GM18507 (cell line): ENCODE measurements at places on chromosomes 2 and 18.

DNA sequence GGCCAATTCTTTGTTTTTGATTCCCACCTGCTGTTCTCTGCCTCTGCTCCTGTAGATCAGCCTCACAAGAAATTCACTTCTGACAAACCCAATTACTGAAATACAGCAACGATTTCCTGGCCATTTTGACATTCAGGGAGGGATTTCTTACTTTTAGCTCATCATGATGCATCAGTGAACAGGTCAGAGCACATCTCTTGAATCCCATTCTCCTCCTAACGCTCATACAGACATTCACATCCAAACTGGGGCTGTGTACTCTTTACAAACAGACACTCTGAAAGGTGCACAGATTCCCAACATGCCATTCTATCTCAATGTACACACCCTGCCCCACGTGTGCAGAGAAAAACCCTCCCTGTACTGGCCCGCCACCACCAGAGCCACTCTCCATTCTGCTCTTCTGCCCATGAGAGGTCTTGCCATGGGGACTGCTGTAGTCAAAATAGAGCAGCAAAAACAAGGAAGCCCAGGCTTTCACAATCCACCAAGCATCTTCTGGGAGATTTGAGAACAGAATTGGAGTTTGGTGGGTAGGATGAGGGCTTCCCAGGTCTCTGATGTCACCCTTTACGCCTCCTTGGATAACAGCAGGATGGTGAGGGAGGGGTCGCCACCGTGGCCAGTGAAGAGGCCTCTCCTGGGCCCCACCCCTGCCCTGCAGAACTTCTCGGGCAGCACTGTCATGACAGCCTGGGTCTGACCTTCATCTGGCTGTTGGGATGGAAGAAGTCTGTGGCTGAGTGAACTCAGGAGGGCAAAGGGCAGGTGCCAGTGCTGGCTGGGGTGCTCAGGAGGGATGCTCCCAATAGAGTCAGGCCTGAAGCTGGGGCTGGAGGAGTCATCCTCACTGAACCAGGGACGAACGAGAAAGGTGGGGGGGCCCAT is 41.9 kb upstream of the ZFP36L2 start:
- no peak for DNase-seq

- no peak for DNase-seq
Observed at GRCh38 chr2:219426534-219427136, 8.0 kb upstream of the SPEG start.

GRCh38 chr2:66279024-66279423 is 155.9 kb upstream of the MEIS1 start:
- no peak for DNase-seq

DNA sequence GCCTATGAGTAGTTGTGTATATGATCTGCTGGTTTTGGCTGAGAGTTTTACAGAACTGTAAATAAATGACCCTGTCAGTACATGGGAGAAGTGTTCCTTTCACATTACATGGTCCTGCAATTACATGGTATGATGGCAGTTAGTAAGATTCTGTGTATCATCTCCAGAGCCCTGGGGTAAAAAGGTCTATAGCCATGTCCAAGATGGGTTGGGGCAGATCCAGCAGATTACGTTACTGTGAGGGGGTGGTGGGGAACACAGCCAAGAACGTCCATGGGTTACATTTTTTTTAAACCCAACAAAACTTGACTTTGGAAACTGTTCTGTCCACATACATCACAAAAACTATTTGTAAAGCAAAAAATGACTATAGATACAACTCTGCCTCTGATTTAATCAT is 64.2 kb upstream of the LMAN1 start:
- DNase-seq, result no peak

GRCh38 chr2:161166538-161167409 is 6.5 kb downstream of the TANK start:
- peak; percentile 54 for DNase-seq

GRCh38 chr2:101546376-101547058 is 71.6 kb upstream of the RFX8 start:
- no peak for DNase-seq

- no peak for DNase-seq
Observed at GRCh38 chr18:11398625-11399024, 210.8 kb upstream of the SLC35G4 start.

GRCh38 chr18:37564711-37565100 is 892 bp downstream of the CELF4 start:
- no peak for DNase-seq

DNA sequence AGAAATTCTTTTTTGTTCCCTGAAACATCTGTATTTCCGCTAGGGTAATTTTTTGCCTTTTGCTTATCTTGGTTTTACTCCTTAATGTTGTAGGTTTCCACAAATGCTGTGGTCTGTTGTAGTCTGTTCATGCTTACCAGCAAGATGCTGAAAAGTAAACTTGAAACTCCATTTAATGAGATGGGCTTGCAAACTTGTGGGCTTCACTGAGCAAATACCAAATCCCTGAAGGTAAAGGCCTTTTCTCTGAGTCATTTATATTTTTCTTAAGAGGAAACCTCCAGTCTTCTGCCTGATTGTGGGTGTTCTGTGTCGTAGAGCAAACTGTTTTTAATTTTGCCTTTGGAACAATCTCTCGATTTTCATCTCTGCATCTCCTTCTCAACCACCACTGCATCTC is 9.3 kb downstream of the SP140 start:
- DNase-seq, result no peak

DNA sequence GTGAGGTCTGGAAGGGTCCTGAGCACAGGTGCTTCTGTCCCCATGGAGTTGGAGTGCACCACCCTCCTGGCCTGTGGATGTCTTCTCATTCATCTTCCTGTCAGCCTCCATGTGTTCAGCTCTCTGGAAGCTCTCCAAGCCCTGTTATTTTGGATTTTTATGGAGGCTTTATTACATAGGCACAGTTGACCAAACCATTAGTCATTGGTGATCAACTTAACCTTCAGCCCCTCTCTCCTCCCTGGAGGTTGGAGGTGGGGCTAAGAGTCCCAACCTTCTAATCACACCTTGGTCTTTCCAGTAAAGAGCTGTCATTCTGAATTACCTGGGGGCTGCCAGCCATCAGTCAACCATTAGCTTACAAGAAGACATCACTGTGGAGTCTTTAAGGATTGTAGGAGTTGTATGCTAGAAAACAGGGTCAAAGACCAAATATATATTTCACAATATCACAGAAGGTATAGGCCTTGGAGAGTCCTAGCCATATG is 7.5 kb upstream of the MCFD2 start:
- DNase-seq, result no peak

DNA sequence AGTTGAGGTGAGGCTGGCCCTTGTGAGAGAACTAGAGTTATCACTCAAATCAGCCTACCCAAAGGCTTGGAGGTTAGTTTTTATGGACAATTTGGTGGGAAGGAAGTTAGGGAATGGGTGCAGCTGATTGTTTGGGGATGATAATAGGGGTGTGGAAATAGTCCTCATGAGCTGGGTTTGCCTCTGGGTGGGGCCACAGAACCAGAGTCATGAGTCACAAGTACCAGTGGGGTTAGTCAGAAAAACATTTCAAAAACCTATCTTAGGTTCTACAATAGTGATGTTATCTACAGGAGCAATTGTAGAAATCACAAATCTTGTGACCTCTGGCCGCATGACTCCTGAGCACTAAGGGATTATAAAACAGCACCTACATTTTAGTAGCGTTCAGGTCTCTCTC is 630.1 kb upstream of the PIK3C3 start:
- no peak for DNase-seq

DNA sequence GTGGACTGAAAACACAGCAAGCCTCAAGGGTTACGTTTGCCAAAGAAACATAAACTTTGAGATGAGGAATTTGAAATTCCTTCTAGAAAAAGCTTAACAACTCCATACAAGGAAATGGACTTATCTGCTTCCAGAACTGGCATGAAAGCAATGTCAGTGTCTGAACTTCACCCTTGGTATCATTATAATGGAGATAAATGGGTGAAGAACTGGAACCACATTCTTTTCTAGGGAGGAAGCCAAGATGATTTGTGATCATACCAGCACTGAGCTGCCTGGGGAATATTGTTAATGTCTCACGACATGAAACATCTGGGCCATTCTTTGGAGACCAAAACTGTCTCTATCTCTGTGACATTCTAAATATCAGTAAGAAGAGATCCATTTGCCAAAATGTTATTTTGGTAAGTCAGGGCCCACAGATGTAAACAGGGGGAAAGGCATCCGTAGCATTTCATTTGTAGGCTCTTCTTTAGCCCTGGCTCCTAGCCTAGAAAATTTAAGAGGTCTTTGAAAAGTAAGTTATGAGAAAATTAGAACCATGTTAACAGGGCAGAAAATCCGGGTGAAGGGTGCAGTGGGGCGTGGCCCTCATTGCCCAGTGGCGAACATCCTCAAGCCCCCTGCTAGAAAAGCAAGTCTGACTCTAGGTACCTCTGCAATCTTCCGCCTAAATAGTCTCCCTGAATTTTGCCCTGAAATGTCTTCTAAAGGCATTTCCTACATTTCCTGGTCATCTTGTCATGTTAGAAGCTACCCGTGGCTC is 295.3 kb upstream of the EPAS1 start:
- no peak for DNase-seq
